ENCODE measurements at places on chromosomes 12 and 14. TPM values are rescaled to one million over a fixed set of nuclear protein-coding genes. Genes with fewer than 3 reads are reported as not detected.

Gene KDM2B
- 25.5 TPM for total RNA-seq

Gene EIF2S3B
- total RNA-seq, result 0.59 TPM

Gene KRT86
- not detected for total RNA-seq

Gene SPATA7
- 9.1 TPM for total RNA-seq

Gene TAS2R42
- total RNA-seq, result not detected

Gene LPCAT3
- 6.5 TPM for total RNA-seq

Gene PRR4
- total RNA-seq, result 1.2 TPM

Gene PIWIL1
- not detected for total RNA-seq

Gene AMHR2
- not detected for total RNA-seq

Gene CLEC6A
- total RNA-seq, result not detected

Gene AMN
- total RNA-seq, result 0.30 TPM

Gene RNASE3
- total RNA-seq, result not detected

Gene TAS2R13
- 1.2 TPM for total RNA-seq

Gene NGB
- total RNA-seq, result not detected

Gene C12orf54
- total RNA-seq, result not detected

Gene WSCD2
- total RNA-seq, result not detected

Gene MYF5
- not detected for total RNA-seq

Gene LTBR
- total RNA-seq, result 63.8 TPM

Gene HOXC12
- total RNA-seq, result not detected

Gene SMIM41
- 0.23 TPM for total RNA-seq
